ENCODE measurements at places on chromosomes 2 and 18.

DNA sequence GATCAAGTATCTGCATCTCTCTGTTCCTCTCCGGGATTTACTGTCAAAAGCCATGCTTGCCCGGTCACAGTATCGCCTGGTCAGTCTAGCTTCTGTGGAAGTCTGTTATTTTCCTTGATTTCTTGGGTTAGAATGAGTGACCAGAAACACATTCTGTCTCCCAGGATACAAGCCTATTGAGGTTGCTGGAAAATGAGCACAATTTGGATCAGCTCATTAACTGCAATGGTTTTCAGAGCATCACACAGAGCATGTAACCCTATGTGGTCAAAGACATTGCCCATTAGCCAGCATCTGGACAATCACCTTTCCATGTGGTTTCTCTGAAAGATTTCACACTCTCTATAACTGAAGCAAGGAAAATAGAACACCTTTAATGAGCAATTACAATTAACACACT, 124.2 kb upstream of the FAM98A start:
- DNase-seq = no peak

GRCh38 chr2:156883804-156884203, 373.7 kb upstream of the GALNT5 start:
- no peak for DNase-seq

GRCh38 chr2:238286551-238286950, 1.9 kb downstream of the PER2 start:
- no peak for DNase-seq

GRCh38 chr2:108621087-108621559, 86.9 kb downstream of the LIMS1 start:
- peak; percentile 66 for DNase-seq

- DNase-seq = peak; percentile 81
Observed at GRCh38 chr18:26215247-26215970, 10.8 kb upstream of the TAF4B start.

GRCh38 chr2:12493031-12493513, 223.7 kb upstream of the TRIB2 start:
- DNase-seq = no peak

- no peak for DNase-seq
Observed at GRCh38 chr2:167471332-167471731, 583.1 kb downstream of the XIRP2 start.

DNA sequence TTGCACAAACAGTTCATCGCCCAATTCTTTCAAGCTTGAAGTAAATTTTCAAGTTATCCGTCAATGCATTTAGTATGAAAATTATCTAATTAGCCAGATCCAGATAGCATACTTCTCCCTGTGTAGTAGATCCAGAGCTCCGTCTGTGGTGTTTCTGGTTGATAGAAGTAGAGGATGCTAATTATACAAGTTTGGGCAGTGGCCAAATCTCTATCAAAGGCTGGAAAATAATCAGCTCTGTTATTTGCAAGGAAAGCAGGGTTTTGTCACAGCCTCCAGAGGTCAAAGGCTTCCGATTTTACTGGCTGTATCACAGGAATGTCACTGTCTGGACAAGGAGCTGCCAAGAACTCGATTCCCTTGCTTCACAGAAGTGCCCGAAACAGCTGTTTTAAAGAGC, 28.6 kb downstream of the LRRC30 start:
- no peak for DNase-seq

DNA sequence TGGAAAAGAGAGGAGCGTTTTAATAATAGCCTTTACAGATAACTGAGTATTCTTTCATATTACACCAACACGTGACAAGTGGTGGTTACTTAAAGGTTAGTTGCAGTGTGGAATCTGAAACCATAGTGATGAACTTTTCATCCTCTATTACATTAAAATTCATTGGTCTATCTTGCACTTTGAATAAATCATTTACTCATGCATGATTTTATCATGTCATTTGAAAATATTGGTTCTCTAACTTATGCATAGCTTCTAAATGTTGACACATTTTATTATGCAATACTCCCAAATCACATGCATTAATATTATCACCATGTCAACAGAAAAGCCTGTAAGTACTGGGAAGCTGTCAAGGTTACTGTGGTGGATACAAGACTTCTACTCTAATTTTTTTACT, 1432.2 kb downstream of the LRP1B start:
- no peak for DNase-seq

DNA sequence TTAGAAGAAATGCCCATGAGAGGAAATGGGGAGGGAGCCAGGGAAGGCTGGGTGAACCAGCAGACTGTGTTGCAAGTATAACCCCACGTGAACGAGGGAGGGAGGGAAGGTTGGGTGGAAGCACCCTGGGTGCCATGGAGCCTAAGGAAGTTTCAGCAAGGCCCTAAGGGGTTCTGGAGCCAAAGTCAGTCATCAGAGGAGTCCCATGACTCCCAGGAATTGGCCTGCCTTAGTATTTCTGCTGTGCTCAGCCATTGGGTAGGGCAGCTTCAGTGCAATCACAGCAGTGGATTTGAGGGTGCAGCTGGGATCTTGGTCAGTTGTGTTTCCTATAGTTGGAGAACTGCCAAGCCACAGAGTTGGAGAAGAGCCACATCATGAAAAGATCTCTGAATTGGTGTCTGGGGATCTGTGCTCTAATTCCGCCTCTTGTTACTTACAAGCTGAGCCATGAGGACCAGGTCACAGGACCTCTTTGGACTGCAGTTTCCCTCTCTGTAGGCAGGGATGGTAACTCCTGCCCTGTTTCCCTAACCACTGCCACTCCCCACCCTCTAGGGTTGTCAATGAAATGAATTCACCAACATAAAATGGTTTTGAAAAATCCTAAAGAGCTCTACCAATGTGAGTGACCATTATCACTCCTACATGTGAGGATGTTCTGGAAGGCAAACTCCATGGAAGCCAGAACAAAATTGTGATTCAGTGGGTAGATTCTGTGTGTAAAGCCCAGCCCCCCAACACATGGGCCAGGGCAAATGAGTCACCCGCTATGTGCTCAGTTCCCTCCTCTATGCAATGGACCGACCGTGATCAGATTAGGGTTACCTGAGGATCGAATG, 108.9 kb downstream of the CLIP4 start:
- DNase-seq = no peak
